ENCODE measurements at places on chromosomes 5 and 9.

DNA sequence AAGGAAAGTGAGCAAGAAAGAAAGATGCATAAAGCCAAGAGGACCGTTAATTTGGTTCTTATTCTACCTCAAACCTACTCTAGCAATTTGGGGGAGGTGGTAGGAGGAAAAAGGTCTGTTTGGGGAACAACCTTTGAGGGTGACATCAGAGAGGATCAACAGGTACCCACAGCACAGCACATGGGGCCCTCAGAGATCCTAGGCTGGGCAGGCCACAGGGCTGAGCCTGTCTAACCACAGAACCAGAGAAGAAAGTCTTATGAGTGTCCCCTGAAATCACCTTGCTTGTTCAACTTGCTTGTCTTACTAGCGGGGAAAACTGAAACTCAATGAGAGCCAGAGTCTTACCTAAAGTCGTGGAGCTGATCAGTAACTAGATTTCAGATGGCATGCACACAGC, 385.2 kb downstream of the SPOCK1 start:
- no peak for DNase-seq

- no peak for DNase-seq
Observed at GRCh38 chr9:14346231-14346791, 32.4 kb upstream of the NFIB start.

DNA sequence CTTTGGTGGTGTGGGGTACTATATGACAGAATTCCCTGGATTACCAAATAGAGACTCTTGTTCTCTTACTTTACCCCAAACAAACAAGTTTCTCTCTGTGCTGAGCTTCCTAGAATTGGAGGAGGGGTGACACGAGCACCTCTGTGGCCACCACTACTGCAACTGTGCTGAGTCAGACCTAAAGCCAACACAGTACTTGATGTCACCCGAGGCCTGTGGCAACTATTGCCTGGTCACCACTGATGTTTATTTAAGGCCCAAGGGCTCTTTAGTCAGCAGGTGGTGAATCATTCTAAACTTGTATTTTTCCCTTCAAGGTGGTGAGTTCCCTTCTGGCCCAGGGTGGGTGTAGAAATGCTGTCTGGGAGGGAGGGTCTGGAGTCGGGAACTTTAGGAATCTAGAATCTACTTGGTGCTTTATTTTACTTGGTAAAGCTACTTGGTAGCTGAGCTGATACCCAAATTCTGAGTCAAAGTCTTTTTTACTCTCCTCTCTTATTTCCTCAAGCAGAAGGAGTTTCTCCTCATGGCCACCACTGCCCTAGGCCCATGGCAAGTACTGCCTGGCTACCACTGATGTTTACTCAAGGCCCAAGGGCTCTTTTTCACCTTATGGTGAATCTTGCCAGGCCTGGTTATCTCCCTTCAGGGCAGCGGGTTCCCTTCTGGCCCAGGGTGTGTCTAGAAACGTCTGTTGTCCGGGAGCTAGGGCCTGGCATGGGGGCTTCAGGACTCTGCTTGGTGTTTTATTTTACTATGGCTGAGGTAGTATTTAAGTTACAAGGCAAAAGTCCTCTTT, 9.8 kb downstream of the LURAP1L start:
- DNase-seq, result no peak

- DNase-seq, result no peak
Observed at GRCh38 chr5:2856206-2856605, 104.7 kb upstream of the IRX2 start.

DNA sequence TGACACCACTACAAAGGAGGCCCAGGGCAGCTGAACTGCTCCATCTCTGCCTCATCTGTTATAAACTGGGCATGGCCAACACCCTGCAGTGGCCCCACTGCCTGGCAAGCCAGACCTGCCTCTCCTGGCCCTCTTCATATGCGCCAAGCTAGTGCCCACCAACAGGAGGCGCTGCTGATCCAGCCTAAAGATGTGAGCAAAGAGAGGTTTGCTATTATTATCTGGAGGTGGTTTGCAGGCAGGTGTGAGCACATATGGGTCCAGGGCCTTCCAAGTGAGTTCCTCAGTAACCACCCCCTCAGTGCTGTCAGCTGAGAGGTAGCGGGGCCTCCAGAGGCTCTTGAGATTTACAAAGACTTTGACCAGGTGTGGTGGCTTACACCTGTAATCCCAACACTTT, 232.2 kb downstream of the SYK start:
- peak; percentile 79 for DNase-seq

DNA sequence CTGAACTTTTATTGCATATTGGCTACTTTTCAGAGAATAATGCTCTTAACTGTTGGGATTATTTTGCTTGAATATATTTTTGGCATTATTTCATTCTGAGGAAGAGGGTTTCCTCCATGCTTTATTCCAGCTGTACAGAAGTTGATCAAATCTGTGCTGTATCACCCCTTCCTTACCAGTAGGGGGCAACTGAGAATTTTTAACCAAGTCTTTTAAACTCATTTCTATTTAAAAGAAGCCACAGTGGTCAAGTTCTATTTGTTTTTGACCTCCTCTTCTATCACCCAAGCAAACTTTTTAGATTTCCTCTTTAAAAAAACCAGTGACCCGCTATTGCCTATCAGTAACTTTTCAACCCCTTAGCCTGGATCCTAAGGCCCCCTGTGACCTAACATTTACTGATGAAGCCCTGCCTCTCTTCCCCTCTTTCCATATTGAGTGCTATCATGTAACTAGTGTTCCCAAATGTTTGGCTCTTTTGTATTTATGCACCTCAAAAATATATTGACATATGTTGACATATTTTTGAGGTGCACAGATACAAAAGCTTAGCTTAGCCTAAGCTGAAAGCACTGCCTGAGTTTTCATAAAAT, 80.6 kb downstream of the FBXO4 start:
- DNase-seq, result no peak

- DNase-seq, result no peak
Observed at GRCh38 chr9:98380065-98380681, 124.7 kb upstream of the TBC1D2 start.

Data from stimulated activated naive CD8-positive, alpha-beta T cell treated with anti-CD3 and anti-CD28 coated beads, Interleukin-15, Interleukin-2, amounts not matched to agents 100 U/mL and 50 U/mL, for 24 hours (primary cell).